Muscle of back (tissue), 13 donors: ENCODE measurements at places on chromosomes 16 and 17. TPM values are rescaled to one million over a fixed set of nuclear protein-coding genes. Genes with fewer than 3 reads are reported as not detected.
A peak's percentile ranks its signal among the peaks of the same experiment; 100 is the strongest.

DNA sequence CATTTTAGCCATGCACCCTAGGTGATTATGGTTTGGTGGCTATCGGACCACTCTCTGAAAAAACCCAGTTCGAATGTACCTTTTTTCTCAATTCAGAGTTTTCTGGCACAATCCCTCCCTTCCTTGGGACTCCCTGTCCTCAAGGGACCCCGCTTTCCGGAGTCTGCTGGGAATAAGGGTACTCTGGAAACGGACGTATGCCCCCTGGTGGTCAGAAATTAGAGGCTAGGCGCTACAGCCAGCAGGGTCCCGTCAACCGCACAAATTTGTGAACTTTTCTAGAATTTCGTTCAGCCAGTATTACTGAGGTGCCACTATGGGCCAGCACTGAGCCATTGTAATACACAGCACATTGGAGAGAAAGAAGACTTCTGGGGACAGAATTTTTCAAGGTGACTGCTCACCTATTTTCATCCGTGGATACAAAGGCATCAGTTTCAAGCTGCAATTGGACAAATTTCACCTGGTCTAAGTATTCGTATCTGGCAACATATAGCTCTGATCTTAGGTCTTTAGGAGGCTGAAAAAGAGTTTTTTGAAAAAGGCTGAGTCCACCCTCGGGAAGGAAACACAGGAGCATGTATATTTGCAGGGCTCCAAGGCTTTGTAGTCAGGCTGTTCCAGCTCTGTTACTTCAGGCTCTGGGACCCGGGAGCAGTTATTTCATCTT is 27.1 kb upstream of the CRYBA1 start:
- DNase-seq: peak; percentile 63

Gene STH
- not detected for polyA plus RNA-seq

Gene PRSS27
- polyA plus RNA-seq: 1.2 TPM

Gene C16orf92
- polyA plus RNA-seq: not detected

- no peak for DNase-seq
Measured at GRCh38 chr16:88727871-88728270, 21.6 kb downstream of the CTU2 start.

DNA sequence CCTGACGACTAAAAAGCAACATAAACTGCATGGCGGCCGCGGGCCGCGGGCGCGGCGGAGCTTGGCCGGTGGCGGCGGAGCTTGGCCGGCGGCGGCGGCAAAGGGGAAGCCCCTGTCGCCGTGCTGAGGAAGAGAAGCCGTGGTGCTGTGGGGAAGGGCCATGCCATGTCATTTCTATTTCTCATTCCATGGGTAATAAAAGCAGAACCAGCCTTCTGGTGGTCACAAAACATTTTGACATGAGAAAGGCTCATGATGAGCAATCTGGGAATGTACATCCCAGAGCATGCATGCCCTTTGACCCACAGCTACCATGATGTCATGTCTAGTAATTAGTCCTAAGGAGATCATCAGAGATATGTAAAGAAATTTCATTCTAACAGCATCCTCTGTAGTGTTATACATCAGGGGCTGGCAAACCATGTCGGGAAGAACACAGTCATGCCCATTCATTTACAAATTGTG is 23.9 kb upstream of the HEATR6 start:
- DNase-seq: no peak

- no peak for DNase-seq
Measured at GRCh38 chr17:78142119-78142861, 3.9 kb upstream of the C17orf99 start.

DNA sequence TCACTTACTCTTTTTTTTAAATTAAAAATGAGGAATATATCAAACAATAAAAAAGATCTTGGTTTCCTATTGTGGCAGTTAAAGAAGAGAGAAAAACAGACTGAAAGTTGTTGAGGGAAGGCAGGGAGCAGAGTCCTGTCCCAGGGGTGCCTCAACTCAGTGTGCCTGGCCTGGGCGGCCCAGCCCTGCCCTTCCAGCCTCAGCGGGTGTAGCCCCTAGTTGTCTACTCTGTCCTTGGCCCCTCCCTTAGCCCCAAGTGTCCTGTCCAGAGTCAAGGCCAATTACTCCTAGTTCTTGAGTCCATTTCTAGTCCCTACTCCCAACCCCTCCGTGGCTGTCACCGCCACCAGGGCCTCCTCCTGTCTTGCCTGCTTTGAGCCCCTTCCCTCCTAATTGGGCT is 52.5 kb downstream of the SMPD3 start:
- no peak for DNase-seq

DNA sequence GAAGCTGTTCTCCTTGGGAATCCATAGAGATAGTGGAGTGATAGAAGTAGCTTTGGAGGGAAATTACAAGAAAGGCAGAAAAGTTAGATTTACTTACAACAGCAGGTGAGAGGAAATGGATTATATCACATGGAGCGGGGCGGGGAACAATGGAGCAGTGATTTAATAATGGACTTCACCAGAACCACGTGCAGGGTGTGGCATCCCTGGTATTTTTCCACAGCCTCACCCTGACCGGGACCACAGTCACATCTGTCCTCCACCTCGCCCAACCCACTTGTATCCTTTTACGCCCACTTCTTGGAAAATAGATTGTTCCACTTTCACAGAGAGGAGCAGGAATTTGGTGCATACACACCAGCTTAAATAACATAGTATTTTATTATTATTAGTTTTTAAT is 15.9 kb upstream of the CYB5B start:
- no peak for DNase-seq

GRCh38 chr17:16419074-16419928 is 3.9 kb downstream of the TRPV2 start:
- DNase-seq: no peak

Gene LDAF1
- polyA plus RNA-seq: 25.6 TPM

Gene FZD2
- 16.8 TPM for polyA plus RNA-seq

DNA sequence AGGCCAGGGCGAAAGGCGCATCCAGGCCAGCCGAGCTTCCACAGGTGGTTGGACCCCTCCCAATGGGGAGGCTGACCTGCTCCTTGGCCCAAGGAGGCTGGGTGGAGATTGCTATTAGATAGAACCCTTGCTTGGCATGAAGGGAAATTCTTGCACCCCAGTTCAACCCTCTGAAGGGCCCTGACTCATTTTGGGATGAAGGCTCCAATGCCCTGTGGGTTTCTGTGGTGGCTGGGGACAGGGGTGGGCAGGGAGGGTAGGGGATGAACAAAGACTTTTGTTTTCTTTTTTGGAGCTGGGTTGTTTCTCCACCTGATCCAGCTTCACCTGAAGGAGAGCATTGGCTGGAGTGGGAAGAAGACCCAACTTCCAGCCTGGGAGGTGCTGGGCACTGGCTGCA is 16.7 kb upstream of the TBX21 start:
- no peak for DNase-seq

DNA sequence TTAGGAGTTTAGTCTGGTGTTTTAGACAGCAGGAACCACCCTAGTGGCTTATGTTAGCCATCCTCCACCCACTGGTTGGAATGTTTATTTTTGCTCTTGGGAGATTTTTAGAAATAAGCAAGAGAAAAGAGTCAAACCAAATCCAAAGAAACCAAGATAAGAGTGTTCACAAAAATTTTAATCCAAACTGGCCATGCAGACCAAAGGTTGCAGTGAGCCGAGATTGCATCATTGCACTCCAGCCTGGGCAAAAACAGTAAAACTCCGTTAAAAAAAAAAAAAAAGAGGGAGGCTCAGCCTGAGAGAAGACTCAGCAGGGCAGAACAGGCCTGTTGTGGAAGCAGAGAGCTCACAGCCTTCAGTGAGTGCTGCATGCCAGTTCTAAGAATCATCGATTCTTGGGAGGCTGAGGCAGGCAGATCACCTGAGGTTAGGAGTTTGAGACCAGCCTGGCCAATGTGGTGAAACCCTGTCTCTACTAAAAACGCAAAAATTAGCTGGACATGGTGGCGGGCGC is 12.2 kb upstream of the C16orf54 start:
- no peak for DNase-seq

Gene NXPH3
- 1.7 TPM for polyA plus RNA-seq

- no peak for DNase-seq
Measured at GRCh38 chr16:50739031-50739430, 2.9 kb upstream of the CYLD start.

Gene SLC13A5
- polyA plus RNA-seq: 0.13 TPM

- DNase-seq: no peak
Measured at GRCh38 chr17:43039646-43040045, 14.6 kb downstream of the RND2 start.

DNA sequence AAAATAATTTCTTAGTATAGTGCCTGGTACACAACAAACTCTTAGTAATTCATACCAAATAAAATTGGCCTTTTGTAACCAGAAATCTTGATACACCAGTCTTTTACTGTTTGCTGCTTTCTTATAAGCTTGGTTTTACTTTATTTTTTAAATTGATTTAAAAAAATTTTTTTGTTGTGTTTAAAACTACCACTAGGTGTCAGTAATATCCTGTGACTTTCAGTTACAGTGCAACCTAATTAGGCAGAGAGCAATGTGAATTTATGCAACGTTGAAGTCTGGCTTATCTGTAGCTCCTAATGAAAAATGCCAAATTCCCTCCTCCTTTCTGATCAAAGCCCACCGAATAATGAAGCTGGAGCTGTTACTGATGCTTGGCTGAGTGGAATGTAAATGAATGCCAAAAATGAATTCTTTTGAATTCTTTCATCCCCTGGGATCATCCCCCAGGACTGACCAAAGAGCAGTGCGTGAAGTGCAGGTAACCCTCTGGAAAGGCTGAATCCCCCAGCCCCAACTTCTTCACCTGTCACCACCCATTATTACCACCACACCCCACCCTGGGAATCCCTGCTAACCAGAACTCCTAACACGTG is 3.8 kb downstream of the ERCC4 start:
- DNase-seq: peak; percentile 65

Gene MRPL12
- polyA plus RNA-seq: 49.2 TPM

Gene MYL11
- polyA plus RNA-seq: 7,885 TPM

GRCh38 chr17:77441130-77441920 is 300.6 kb downstream of the SEC14L1 start:
- DNase-seq: no peak

Gene PHLPP2
- 5.4 TPM for polyA plus RNA-seq

Gene PKD1
- 118 TPM for polyA plus RNA-seq

DNA sequence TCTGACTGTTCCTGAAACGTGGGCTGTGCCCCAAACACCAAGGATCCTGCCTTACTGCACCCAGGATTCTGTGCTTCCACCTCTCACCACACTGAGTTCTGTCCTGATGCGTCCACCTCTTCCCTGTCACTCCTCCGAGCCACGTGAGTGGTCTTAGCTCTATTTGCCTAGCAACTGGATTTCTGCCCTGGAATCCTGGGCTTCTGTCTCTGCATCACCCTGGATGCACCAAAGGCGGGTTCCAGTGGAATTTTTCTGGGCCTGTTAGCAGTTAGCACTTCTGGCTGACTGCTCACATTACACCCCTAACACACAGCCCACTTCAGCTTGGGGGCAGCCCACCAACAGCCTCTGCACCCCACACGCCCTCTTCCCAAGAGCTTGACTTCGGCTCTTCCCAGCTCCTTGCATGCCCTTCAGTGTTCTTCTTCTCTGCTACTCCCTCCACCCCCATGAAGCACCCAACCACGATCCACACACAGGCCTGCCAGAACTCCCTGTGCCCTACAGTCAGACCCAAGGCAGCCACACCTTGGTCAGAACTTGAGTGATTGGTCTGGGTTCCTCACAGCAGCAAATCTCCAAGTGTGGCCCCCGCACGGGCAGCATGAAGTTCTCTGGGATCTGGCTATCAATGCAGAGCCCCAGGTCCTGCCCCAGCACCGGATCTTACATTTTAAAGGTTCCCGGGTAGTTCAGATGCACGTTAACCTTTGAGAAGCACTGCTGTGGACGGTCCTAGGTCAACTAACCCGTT is 129.8 kb upstream of the RCVRN start:
- DNase-seq: peak; percentile 84

DNA sequence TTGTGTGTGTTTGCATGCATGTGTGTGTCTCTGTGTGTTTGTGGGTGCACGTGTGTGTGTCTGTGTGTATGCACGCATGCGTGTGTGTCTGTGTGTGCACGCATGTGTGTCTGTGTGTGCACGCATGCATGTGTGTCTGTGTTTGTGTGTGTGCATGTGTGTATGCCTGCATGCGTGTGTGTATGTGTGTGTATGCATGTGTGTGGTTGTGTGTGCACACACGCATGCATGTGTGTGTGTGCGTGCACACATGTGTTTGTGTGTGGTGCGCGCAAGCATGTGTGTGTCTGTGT is 239.9 kb upstream of the TNRC6C start:
- DNase-seq: no peak

Gene FOXL1
- 0.39 TPM for polyA plus RNA-seq
